ENCODE measurements at places on chromosomes 4 and X.

GRCh38 chr4:116070283-116070682, 956.9 kb upstream of the NDST4 start:
- DNase-seq: no peak

DNA sequence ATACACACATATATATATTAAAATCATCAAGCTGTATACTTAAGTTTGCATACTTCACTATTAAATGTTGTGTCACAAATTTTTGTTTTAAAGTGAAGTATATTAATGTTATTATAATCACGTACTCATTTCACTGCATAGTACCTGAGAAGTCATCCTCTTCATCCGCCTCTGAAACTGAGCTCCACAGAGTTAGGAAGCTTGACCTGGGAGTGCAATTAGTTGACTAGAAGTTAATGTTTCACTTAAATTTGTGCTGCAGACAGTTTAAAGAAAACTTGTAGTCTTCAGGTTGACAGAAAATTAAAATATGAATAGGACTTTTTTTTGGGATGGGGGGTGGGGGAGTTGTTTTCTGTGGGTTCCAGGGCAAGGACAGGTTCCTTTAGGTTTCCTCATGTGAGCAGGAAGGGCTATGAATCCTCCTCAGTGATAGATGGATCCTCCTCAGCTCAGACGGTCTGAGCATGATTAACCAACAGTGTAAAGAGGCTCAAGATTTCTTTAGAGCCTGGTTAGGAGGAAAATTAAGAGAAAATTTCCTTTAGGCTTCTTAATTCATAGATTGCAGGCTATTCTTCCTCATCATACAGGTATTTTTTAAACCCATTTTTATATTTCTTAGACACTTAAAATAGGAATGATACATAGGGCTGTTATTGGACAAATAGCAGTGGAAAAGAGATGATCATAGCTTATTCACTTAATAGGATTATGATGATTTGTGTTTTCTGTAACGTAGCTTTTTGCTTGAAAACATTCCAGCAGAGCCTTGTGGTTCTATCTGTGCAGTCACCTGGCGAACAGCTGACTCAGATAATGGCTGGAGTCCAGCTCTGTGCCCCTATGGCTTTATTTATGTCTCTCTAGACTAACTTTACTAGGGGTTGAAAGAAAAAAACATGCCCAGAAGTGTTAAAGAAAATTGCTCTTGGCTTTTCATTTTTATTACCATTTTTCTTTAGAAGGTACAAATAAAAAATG, 102.7 kb downstream of the SLC4A4 start:
- DNase-seq: no peak

DNA sequence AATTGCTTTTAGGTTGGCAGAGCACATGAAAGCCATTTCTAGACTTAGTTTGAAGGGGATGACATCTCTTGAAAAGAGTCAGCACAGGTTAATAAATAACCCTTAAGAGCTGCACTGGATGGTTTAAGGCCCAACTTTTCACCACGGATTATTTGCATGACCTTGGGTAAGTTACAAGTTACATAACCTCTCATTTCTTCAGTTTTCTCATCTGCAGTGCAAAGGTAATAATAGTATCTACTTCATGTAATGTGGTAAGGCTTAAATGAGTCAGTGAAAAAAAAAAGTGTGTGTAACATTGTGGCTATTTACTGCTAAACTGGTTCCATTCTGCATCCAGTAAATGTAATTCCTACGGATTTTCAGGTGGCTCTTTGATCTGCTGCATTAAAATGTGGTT, 715.8 kb downstream of the CCSER1 start:
- no peak for DNase-seq

GRCh38 chr4:96149894-96150293, 310.0 kb downstream of the PDHA2 start:
- DNase-seq: no peak

DNA sequence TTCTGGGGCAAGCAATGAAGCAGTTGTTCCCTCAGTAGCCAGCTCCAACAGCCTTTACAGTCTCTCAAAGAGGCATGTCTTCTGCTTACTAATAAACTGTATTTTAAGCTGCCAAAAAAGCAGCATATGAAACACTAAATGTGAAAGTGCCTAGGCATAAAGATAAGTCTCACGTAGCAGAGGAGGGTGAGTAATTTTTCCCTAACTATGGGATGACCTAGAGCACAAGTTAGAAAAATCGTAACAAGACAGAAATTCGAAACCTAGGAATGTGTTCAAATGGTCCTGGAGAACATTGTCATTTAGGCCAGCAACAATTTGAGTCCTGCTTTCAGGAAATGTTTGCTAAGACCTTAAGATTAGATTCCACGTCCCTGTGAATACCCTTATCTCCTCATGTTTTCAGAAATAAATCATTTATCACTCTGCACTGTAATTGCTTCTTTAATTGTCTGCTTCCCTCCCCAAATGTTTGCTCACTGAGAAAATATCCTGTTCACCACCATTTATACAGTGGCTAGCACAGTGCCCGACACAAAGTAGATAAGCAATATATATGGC, 222.2 kb downstream of the KCNIP4 start:
- DNase-seq: no peak

GRCh38 chrX:71198066-71198465, 25.0 kb upstream of the GJB1 start:
- DNase-seq: peak; percentile 67

DNA sequence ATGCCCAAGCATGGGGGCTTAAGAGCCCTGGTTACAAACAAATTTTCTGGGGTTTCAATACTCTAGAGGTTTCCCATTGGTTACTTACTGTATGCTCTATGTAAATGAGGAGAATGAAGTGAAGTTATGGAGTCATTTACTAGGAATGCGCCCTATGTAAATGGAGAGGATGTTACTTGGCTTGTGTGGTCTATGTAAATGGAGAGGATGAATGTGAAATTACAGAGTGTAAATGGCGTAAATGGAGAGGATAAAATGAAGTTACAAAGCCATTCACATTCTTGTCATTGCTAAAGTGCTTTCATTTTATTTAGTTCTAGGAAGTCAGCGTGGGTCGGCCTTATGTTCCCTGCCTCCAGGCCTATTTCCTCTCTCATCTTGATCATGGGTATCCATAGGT, 810.5 kb upstream of the ADGRL3 start:
- DNase-seq: no peak

DNA sequence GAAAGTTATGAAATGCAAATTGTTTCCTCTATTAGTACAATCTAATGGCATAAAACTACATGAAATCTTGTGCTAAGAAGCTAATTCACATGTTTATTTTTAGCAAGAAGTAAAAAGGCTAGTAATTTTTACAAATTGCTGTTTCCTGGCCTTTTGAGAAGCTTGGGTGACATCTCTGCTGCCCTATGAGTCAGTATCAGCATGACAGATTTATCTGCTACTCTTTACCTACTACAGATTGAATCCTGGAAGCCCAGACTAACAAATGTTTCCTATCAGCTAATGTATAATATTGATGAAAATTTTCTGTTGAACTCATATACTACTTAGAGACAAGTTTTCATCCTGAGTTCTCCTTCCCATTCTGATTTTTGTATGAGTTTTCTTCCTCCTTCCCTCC, 232.4 kb downstream of the DCTD start:
- DNase-seq: no peak

DNA sequence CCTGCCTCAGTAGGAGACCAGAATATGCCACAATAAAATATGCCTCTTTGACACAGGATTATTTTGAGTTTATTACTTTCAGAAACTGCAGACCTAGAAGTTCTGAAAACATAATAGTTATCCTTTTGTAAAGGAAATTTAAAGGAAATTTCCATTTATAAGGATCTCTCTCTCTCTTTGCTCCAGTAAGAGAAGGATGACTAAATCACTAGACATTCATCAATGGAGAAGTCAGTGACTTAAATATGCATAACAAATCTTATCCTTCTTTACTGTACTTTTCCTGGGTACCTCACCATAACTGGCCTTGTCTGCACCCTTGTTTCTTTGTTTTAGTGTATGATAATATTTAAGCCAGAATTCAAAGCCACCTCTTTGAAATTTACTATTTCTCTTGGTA, 28.3 kb upstream of the OPHN1 start:
- no peak for DNase-seq

- DNase-seq: no peak
Observed at GRCh38 chr4:42558156-42558555, 98.7 kb downstream of the ATP8A1 start.

DNA sequence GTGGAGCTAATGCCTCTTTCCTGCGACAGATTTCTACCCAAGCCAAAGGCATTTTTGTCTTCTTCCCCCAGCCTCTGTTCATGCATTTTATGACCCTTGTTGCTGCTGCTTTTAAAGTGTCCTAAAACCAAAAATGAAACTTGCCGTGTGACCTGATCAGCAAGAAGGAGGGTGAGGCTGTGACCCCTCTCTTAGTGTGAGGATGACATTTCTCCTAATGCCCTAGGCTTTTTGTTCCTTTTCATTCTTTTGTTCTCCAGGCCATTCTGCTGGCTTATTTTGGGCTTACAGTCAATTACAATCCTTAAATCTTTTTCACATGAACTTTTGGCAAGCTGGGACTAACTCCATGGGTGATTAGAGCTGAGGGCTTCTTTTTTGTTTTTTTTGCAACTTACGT, 34.4 kb downstream of the PTTG2 start:
- DNase-seq: no peak

- no peak for DNase-seq
Observed at GRCh38 chrX:151019856-151020255, 36.7 kb downstream of the HMGB3 start.

DNA sequence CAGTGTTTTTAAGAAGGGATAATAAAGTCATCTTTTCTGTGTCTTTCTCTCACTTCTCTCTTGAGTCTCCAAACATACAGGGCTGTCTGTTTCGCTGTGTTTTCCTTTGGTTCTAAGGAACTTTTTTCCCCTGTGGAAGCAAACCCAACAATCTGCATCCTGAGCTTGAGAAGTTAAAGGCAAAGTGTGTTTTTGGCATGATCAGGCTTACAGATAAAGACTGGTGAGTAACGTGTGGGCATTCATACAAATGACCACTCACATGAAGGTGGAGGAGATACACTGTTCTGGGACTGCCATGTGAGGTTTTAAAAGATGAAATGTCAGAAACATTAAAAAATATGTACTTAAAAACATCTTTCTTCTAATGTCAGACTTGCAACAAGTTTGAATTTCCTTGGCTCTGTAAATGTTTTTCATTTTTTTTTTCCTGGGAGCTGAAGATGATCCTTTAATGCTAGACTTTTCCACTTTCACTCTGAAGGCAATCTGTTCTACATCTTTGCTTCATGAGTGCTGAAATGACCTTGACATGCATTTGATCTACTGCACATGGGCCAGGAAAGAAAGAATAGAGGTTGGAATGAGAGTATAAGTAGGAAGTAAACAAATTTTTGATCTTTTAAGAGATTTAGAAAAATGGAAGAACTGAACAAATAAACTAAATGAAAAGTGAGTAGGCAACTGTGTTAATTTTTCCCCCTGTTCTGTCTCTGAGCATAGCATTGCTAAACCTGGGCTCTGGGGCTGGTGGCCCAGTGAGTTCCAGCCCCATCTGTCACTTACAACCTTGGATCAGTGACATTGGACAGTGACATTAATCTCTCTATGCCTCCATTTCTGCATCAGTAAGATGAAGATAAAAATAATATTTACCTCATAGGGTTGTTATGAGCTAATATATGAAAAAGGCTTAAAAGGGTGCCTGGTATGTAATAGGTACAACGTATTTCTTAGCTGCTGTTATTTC, 151.1 kb upstream of the TBC1D9 start:
- DNase-seq: no peak

GRCh38 chrX:40152741-40153344, 55.1 kb upstream of the BCOR start:
- no peak for DNase-seq

DNA sequence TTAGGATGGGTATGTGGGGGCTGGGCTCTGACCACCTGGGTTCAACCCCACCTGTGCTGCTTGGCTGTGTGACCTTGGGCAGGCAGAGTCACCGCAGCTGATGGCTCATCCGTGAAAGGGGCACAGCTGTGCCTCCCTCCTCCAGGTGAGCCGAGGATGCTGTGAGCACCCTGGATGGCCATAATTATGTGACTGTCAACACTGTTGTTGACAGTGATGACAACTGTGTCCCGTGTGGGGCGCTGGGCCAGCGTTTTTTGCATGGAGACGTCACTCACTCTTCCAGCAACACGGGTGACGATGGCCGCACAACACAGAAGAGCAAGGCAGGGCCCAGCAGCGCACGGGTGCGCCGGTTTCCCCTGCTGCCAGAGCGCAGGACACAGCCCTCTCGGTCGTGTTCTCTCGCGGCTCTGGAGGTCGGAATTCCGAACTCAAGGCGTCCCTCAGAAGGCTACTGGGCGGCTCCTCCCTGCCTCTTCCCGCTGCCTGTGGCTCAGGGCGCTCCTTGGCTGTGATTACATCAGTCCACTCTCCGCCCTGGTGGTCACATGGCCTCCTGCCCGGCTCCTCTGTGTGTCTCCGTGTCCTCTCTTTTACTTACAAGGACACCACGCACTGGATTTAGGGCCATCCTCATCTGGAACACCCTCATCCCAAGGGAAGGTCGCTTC, 1.3 kb downstream of the SH3TC1 start:
- DNase-seq: peak; percentile 82

DNA sequence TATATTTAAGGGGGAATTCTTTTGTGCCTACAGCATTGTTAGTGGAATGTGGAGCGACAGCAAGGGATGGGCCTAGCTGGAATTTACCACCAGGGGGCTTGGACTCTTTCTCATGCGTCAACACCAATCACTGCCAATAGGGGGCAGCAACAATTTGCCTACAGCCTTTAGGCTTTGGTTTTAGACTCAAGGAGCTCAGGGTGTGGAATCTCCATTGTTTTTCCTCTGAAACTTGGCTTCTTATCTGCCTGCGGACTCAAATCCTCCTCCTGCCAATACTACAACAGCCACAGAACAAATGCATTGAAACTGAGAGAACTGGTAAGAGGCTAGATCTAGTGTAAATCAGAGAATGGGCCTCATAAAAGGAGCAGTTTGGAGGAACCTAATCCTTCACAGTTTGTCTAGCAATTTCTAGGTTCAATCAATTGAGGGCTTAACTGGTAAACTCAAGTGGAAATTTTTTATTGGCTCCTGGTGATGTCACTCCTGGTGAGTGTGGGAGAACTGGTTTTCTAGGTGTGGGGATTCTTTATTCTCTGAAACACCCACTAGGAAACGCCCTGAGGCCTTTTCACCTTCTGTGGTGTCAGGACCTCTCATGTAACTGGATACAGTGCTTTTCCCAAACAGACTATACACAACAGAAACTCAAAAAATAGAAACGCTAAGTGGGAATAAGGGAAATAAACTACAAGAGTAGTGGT, 27.9 kb upstream of the TMSB4X start:
- DNase-seq: peak; percentile 92

GRCh38 chr4:176988226-176988625, 195.5 kb upstream of the VEGFC start:
- no peak for DNase-seq

DNA sequence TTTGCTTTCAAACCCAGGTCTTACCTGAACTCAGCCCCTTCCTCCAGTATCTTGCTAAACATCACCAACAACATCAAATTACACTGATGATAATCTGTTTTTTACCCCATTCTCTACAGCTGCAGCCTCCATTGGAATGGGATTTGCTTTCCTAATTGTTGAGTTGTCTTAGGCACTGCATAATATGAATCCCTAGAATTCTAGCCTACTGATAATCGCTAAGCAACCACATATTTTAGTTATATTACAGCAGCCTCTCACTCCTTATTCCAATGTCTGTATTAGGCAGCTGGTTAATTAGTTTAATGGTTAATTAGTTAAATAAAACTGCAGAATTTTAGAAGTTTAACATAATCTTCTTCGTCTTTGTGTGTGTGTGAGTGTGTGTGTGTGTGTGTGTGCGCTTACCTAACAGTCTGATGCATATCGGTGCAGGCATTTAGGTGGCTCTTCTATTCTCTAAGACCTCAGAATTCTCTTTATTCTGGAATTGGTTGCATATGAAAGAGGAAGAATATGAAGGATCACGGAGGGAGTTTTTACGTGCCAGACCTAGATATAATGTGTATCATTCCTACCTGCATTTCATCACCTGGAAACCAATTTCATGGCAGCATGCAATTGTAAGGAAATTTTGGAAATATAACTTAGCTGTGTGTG, 5.3 kb upstream of the COMMD8 start:
- DNase-seq: no peak

Data from activated CD4-positive, alpha-beta T cell treated with anti-CD3 and anti-CD28 coated beads, Interleukin-2, amount 10 ng/mL, durations not matched to agents 24 days and 14 days (primary cell).